ENCODE measurements at places on chromosomes 3 and 15.

- no peak for DNase-seq
These were observed 53.0 kb upstream of the STXBP5L start for GRCh38 chr3:120854908-120855526.

DNA sequence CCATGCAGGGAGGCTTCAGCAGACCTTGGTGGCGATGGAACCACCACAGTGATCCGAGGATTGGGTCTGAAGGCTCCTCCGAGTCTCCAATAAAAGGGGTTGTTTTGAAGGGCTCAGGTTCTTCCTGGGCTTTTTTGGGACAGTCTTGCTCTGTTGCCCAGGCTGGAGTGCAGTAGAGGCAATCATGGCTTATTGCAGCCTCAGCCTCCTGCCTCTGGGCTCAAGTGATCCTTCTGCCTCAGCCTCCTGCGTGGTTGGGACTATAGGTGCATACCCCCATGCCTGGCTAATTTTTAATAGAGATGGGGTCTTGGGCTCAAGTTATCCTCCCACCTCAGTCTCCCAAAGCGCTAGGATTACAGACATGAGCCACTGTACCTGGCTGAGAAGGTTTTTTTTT, 84.8 kb downstream of the IGF1R start:
- DNase-seq = no peak

- DNase-seq = no peak
These were observed 6.8 kb upstream of the MTHFS start for GRCh38 chr15:79903626-79904025.

DNA sequence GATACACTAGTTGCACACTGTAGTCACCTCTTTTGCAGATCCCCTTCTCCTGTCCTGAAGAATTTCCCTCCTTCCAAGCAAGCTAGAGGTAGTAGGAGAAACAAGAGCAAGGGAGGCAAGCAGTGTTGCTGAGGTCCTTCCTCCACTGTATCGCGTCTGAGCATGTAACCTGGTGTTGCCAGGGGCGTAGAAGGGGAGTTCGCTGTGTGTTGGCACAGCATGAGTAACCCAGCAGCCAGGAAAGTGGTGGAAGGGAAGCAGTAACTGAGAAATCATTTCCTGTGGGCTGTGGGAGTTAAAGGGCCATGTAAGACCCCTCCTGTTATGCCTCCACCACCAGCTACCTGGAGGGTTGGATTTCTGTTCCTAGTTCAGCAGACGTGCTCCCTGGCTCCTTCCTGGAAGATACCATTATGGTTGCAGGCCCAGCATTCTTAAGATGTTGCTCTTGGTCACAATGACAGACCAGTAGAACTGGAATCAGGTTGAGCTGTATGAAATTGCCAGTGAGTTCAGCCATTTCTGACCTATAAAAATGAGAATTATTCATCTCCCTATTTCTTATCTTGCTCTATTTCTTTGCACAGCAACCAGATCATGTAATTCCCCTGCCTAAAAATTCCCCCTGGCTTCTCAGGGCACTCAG, 215.3 kb upstream of the TOPAZ1 start:
- no peak for DNase-seq

GRCh38 chr3:87822563-87822962, 236.2 kb downstream of the CGGBP1 start:
- DNase-seq = no peak

GRCh38 chr3:101512396-101512645, 691 bp downstream of the SENP7 start:
- DNase-seq = no peak

DNA sequence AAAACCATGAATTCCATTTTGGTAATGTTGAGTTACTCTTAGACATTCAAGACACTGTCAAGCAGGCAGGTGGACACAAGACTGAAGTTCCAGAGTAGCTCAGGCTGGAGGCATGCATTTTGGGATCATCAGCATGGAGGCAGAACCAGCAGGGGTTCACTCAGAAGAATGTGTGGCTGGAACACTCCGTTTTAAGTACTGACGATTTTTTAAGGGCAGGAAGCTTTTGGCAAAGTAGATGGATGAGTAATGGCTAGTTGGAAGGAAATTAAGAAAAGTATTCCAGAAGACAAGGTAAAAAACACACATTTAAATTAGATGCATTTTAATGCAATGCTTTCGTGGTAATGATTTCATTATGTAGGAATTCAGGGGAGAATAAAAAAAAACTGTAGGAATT, 420.4 kb downstream of the ROBO2 start:
- DNase-seq = no peak

GRCh38 chr3:144643771-144644198, 672.2 kb downstream of the DIPK2A start:
- no peak for DNase-seq

- DNase-seq = no peak
These were observed 155.7 kb downstream of the LPP start for GRCh38 chr3:188309437-188310269.

GRCh38 chr3:118573912-118574311, 460.7 kb downstream of the IGSF11 start:
- DNase-seq = no peak

GRCh38 chr3:43257850-43258249, 28.5 kb upstream of the SNRK start:
- no peak for DNase-seq
